ENCODE measurements at places on chromosomes 4 and X.

- no peak for DNase-seq
These were observed 13.8 kb upstream of the MAN2B2 start for GRCh38 chr4:6561173-6561516.

DNA sequence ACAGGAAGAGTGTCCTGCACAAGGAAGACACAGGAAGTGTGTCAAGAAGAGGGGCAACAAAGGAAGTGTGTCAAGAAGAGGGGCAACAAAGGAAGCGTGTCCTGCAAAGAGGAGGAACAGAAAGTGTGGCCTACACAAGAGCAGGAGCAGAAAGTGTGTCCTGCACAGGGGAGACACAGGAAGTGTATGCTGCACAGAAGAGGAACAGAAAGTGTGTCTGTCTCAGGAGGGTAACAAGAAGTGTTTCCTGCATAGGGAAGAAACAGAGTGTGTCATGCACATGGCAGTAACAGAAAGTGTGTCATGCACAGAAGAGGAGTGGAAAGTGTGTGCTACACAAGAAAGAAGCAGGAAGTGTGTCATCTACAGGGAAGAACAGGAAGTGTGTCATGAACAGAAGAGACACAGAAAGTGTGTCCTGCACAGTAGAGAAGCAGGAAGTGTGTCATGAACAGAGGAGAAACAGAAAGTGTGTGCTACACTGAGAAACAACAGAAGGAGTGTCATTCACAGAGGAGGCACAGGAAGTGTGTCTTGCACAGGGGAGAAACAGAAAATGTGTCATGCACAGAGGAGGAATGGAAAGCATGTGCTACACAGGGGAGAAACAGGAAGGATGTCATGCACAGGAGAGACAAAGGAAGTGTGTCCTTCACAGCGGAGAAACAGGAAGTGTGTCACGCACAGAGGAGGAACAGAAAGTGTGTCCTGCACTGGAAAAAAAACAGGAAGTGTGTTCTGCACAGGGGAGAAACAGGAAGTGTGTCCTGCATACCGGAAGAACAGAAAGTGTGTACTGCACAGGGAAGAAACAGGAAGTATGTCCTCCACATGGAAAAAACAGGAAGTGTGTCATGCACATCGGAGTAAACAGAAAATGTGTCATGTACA is 526.4 kb upstream of the PRKX start:
- DNase-seq, result no peak

DNA sequence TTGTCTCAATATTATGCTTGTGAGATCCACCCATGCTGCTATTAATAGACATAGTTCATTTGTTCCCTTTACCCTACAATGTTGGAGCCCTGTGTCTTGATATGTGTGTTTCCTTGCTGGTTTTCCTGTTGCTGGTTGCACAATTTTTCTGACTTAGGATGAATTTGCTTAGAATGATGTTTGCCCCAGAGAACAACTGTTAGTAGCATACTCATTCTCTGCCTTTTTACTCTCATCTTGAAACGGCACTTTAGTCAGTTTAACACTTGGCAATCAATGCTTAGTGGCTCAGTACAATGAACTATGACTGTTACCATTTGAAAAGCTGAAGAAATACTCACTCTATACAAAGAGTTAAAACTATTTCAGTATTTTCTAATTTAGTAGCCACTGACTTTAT is 158.8 kb upstream of the NDST4 start:
- no peak for DNase-seq

- no peak for DNase-seq
These were observed 2.0 kb upstream of the AP1S2 start for GRCh38 chrX:15856636-15857035.

GRCh38 chr4:97691111-97691605 is 452.1 kb downstream of the STPG2 start:
- DNase-seq, result no peak

GRCh38 chr4:105594099-105595010 is 41.9 kb downstream of the ARHGEF38 start:
- DNase-seq, result no peak

- no peak for DNase-seq
These were observed 8.8 kb upstream of the TLL1 start for GRCh38 chr4:165864271-165864670.

DNA sequence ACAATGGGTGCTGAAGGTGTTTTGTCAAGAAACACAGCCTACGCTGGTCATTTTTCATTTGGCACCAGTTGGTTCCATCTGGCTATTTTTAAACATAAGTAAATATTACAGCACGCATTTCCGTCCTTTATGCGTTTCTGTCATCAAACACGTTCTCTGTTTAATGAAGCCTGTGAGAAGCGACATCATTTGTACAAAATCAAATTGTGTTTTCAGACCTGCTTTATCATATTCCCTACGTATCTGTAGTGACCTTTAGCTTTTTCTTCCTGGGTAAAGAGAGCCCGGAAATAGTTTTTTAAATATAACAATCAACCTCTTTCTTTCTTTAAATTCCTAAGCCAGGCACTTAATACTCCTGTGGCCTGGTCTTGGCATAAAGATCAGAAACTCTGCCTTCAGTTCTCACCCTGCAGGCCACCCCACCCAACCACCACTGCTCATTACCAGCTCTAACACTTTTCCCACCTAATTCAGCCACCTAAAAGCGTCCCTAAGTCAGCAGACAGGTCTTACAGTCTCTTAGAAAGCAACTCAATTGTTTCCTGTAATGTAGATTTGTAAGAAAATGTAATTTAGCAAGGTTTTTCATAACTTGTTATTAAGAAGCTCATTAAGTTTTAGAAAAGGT is 30.4 kb downstream of the ACSL1 start:
- no peak for DNase-seq

GRCh38 chrX:368811-369562 is 17.7 kb downstream of the PPP2R3B start:
- DNase-seq, result no peak

GRCh38 chr4:26820346-26820745 is 40.3 kb upstream of the STIM2 start:
- no peak for DNase-seq

GRCh38 chr4:75555294-75556164 is at the start of gene ODAPH:
TSS of gene ODAPH (plus strand) at chr4:75556066. CDS start at chr4:75556083, 17 bp downstream.
- DNase-seq, result no peak

DNA sequence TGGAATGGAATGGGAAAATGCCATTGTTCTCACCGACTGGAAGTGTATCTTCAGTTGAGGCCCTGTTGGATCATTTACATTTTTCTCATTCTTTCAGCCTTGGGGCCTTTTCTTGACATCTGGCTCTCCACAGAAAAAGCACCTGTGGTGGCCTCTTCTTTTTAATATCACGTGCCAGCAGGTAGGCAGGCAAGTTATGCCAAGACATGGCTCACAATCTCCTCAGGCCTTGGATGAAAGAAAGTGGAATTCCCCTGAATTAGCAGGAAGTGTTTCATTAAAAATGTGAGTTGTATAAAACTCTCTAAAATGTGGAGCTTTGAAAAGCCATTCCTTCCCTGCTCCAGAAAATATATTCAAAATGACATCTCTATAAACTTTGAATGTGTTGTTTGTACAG is 122.1 kb downstream of the FRAS1 start:
- DNase-seq, result no peak

GRCh38 chr4:40283968-40284367 is 51.2 kb upstream of the CHRNA9 start:
- DNase-seq, result no peak

- no peak for DNase-seq
These were observed 47.0 kb upstream of the FAT1 start for GRCh38 chr4:186770481-186771175.

DNA sequence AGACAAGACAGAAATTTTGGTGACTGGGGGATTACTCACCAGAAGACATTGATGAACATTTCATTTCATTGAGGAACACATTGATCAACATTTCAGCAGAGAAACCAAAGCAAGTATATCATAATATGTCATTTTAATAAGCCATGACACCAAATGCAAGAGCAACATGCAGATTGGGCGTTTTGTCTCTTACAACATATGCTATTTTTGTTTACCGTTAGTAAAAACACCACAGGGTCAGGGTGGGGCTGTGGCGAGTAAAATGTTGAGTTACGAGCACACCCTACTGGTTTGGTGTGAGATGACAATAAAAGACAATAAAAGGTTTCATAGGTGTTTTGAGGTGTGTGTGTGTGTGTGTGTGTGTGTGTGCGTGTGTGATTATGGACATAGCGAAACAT is 294.5 kb downstream of the PDGFC start:
- DNase-seq, result no peak

GRCh38 chr4:171342646-171343045 is 470.6 kb upstream of the GALNTL6 start:
- no peak for DNase-seq

DNA sequence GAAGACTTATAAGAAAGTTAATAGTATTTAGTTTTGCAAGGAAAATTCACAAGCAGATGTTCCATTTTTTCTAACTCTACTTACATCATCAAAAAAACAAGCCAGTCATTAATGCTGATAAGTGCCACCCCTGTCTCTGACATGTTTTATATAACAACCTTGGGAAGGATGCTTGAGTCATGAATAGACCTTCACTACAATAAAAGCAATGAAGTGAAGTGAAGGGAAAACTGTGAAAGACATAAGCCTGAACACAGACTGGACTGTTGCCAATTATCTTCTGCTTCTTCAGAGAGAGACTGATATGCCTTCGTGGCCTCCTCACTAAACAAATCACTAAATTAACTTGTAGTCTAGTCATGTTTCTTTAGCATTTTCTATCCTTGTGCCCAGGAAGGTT is 353.2 kb downstream of the PDHA2 start:
- no peak for DNase-seq

DNA sequence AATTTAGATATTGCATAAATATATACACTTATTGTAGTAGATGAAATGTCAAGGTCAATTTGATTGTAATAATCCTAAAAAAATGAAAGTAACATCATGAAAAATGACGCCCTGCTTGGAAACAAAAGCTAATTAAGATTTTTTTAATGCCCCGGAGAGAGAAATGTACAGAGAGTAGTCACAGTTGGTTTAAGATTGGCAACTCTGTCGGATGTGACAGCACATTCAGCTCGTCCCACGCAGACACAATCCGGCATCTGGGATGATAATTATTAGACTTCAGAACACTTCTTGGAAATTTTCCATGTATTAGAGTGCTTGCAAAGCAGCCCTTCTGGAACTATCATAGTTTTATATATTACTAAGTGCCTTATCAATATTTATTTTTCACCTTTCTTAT is 478.0 kb downstream of the PDHA2 start:
- no peak for DNase-seq

DNA sequence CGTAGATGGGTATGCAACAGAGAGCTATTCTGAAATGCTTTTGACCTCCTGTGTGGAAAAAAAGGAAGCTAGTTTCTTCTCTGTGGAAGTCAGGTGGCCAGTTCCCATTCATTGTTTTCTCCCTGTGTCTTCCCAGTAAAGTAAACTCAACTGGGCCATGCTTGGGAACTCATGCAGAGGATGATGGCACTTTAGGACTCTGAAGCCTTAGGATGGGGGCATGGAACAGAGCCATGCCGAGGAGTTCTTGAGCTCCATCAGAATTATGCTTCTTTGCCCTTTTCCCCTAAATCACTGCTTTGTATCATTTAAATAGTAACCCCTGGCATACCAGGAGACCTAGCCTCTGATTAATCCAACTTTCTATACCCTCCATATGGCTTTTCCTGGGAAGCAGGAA is 3.2 kb downstream of the TMEM164 start:
- DNase-seq, result no peak

- DNase-seq, result no peak
These were observed 2349.0 kb upstream of the TENM3 start for GRCh38 chr4:179894066-179894778.

DNA sequence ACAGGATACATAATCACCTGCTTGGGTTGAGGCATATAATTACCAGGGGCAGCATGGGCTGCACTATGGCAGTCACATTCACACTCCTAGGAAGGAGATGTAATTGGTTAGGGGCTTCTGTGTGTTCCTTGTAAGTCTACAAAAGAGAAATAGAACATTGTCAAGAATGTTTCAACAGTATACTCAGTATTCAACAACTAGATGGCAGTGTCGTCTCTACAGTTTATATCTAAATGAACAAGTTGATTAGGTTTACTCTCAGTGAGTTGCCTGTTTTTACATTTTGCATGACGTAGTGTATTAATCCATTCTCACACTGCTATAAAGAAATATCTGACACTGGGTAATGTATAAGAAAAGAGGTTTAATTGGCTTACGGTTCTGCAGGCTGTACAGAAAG is 50.5 kb upstream of the RAB33B start:
- no peak for DNase-seq
